ENCODE measurements at places on chromosomes 5 and 9. TPM values are rescaled to one million over a fixed set of nuclear protein-coding genes. Genes with fewer than 3 reads are reported as not detected.
A peak's percentile ranks its signal among the peaks of the same experiment; 100 is the strongest.

DNA sequence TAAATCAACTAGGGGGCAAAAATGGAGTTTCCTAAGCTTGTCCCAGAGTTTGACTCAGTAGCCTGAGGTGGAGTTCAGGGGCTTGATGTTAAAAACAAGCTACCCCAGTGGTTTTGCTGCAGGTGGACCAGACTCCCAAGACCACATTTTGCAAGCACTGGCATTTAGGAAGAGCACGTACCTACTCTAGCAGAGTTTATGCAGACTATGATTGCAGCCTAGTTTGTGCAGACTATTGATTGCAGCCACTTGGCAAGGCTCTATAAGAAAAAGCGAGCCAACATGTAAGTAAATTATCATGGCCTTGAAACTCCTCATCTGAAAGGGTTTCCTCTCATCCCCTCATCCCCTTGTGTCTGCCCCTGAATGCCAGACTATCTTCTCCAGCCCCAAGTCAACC, 102.0 kb upstream of the CCDC152 start:
- no peak overlapping the region for H3K27ac ChIP-seq
- no peak overlapping the region for H3K4me3 ChIP-seq
- peaks cover 44% of the 10 kb centered on the region for H3K4me1 ChIP-seq
- DNase-seq = no peak

The DNM1 gene
- total RNA-seq = 2.0 TPM

GRCh38 chr5:93477816-93478215, 103.2 kb downstream of the NR2F1-AS1 start:
- no peak overlapping the region for H3K4me3 ChIP-seq
- no peaks in the 10 kb centered on the region for H3K36me3 ChIP-seq
- H3K27ac ChIP-seq = no peak overlapping the region
- no peak for DNase-seq

- no peaks in the 10 kb centered on the region for H3K4me1 ChIP-seq
- H3K4me3 ChIP-seq = no peak overlapping the region
- DNase-seq = no peak
- no peaks in the 10 kb centered on the region for H3K36me3 ChIP-seq
- no peaks in the 10 kb centered on the region for H3K27me3 ChIP-seq
Observed at GRCh38 chr5:44727100-44727499, 81.6 kb upstream of the MRPS30 start.

The HAPLN1 gene
- not detected for total RNA-seq

DNA sequence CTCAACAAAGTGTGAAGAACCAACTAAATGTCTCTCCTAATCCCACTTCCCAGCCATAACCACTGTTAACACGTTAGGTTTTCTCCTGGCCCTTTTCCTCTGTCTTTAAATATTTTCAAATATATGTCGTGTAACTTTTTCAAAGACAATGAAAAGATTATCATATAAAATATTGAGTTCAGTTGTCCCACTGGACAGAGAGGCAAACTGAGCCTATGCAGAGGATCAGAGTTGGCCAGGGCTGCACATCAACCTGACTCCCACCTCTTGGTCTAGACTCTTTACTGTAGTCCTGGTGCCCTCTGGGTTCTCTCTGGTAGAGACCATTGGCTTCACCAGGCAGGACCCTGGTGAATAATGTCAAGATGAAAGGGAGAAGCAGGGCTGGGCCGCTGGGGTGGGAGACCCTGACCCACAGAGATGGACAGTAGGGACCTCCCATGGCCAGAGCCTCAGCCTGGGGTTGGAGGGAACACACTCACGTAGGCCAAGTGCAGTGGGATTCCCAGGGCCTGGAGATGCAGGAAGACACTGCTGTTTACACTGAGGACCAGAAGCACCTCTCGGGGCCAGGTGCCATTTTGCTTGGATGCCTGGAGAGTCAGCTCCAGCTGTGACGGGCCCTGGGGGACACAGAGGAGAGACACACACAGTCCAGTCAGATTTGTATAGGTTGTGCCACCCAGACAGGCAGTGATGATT, 25.1 kb downstream of the ENG start:
- no peaks in the 10 kb centered on the region for H3K36me3 ChIP-seq
- H3K27me3 ChIP-seq = no peaks in the 10 kb centered on the region
- H3K4me1 ChIP-seq = peaks cover 26% of the 10 kb centered on the region
- no peak for DNase-seq
- H3K27ac ChIP-seq = peak overlapping the region; percentile 75

GRCh38 chr9:81814794-81815464, 113.3 kb upstream of the SPATA31D4 start:
- no peak overlapping the region for H3K4me3 ChIP-seq
- H3K27me3 ChIP-seq = no peaks in the 10 kb centered on the region
